NCI-H524 treated with DMSO at 0.1 percent for 48 hours (cell line): ENCODE measurements at places on chromosomes 3 and 15.

DNA sequence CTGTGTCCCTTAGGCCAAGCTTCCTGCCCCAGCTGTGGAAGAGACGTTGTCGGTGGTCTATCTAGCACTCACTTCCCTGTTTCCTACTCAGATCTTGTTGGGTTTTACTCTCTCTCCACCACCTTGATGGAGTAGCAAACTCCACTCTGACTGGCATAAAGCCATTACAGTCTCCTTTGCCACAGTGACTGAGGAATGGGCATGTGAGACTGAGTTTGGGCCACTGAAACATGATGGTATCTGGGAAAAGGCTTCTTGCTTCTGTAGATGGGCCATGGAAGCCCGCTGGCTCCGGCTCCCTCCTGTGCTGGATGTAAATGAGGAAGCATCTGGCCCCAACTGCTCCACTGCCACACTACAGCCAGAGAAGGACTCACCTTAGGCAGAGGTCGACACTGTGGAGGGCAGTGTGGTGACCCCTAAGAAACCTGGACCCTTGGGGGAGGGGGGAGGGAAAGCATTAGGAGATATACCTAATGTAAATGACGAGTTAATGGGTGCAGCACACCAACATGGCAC, 9.4 kb upstream of the CAMK1 start:
- no peak for DNase-seq

- no peak for DNase-seq
Measured at GRCh38 chr3:122642935-122643334, 37.7 kb upstream of the PARP14 start.

GRCh38 chr3:46884427-46884826, 6.9 kb downstream of the PTH1R start:
- DNase-seq, result no peak

DNA sequence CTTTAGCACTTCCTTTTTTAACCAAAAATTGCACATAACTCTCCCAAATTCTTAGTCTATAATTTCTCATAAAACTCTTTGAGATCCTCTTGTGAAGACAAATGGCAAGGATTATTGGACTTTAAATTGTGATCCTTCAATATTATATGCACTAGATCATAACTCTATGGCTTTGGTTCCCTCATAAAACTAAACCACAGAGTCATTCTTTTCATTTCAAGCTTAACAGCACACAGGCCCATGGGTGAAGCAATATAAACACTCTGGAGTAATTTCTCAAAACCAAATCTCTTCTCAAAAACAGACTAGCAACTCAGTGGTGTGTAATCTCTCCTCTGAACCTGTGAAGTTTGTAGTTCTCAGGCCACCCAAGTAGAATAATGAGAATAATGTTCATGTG, 171.0 kb upstream of the NECTIN3 start:
- no peak for DNase-seq

GRCh38 chr3:105157067-105157765, 209.5 kb upstream of the ALCAM start:
- DNase-seq, result no peak

GRCh38 chr3:46874430-46874829, 3.1 kb upstream of the PTH1R start:
- no peak for DNase-seq

GRCh38 chr3:64805248-64805647, 117.4 kb upstream of the ADAMTS9 start:
- no peak for DNase-seq

DNA sequence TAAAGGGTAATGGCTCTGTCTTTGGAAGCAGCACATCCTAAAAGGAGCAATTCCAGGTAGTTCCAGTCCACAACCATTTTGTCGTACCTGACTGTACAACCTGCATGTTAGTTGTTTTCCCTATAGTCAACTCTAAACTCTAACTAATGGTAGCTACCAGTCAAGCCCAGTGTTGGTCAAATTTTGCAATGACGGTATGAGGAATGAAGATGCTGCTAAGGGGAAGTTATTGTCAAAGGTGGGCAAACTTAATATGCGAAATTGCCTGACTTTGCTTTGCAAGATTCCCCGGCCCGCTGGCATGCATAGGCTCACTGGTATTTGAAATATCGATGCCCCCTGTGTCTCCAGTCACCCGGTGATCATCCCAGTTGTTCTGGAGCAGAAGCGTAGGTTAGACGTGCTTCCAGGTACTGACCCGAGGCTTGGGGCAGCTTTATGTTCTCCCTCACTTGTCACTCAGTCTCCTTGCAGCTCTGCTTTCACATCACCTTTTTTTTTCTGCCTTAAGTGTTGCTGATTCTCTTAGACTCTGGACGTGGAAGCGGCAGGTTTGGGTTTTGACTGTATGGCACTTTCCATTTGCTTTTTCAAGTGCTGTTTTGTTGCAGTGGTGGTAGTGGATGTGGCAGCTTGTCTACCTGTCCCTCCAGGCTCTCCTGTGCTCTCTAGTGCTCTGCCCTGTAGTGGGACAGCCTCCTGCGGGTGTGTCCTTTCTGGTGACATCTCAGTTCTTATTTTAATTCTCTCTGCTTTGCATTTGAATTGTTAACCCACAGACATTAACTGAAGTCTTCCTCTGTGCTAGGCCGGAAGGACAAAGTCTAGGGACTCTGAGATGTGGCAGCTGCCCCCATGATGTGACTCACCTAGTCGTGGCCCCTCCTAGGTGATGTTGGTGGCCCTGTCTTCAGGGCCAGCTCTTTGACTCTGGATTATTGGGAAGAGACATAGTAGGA, 95.8 kb upstream of the UMPS start:
- DNase-seq, result no peak

DNA sequence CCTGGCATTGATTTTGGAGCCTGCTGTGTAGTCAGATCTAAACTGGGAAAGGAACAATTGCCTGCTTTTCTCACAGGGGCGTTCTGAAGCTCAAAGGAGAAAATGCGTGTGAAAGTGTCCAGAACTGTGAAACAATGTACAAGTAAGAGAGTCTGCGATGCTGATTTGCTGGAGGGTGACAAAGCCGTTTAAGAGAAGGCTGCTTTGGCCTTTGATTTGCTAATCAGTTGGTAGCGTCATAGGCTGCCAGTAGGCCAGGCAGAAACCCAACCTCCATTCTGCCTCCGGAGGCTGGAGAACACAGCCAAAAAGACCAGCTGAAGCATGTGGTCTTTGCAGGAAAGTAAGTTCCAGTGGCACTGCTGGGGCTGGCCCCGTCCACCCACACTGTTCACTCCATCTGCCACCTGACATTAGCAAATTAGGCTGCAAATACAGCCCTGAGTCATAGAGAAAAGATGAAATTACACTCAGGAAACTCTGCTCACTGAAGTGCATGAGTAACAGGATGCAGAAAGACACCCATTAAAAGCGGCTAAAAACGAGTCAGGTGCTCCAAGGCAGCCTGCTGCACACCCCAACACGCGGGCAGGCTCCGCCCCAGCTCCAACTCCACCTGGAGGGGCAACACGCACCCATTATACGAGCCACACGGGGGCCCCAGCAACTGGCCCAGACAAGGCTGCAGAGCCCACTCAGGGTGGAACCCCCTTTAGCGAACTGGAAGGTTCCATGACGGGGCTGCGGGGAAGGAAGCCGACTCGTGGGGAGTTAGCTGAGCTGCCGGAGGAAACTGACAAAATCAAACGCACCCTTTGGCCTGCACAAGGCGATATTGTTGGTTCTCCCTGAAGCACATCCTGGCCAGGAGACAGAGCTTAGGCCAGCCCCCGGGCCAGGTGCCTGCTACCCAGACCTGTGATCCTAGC, 31.6 kb downstream of the ZDHHC19 start:
- no peak for DNase-seq
